ENCODE measurements at places on chromosomes 3 and 15. TPM values are rescaled to one million over a fixed set of nuclear protein-coding genes. Genes with fewer than 3 reads are reported as not detected.
A peak's percentile ranks its signal among the peaks of the same experiment; 100 is the strongest.

The CDHR4 gene
- not detected for total RNA-seq

- H3K4me3 ChIP-seq: no peak overlapping the region
- H3K36me3 ChIP-seq: no peaks in the 10 kb centered on the region
- H3K27ac ChIP-seq: no peak overlapping the region
- no peak for DNase-seq
These were observed 16.5 kb downstream of the GMPS start for GRCh38 chr3:155886915-155887314.

DNA sequence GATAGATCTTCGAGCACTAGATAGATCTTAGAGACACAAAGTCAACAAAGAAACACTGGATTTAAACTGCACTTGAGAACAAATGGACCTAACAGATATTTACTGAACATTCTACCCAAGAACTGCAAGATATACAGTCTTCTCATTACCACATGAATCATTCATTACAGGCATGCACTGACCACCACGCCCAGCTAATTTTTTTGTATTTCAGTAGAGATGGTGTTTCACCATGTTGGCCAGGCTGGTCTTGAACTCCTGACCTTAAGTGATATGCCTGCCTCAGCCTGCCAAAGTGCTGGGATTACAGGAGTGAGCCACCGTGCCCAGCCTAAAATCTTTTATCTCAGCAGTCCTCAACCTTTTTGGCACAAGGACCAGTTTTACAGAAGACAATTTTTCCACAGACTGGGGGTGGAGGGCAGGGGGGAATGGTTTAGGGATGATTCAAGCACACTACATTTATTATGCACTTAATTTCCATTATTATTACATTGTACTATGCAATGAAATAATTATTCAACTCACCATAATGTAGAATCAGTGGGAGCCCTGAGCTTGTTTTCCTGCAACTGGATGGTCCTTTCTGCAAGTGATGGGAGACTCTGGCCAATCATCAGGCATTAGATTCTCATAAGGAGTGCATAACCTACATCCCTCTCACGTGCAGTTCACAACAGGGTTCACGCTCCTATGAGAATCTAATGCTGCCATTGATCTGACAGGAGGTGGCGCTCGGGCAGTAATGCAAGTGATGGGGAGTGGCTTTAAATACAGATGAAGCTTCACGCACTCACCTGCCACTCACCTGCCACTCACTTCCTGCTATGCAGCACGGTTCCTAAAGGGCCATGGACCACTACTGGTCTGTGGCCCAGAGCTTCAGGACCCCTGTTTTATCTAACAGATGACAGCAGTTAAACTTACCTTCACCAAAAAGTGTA is 21.7 kb downstream of the CSNK1G1 start:
- peak; percentile 3 for DNase-seq
- H3K27me3 ChIP-seq: no peaks in the 10 kb centered on the region
- H3K36me3 ChIP-seq: no peaks in the 10 kb centered on the region
- peaks cover 6% of the 10 kb centered on the region for H3K4me1 ChIP-seq
- H3K4me3 ChIP-seq: no peak overlapping the region

The RTP1 gene
- total RNA-seq: not detected

DNA sequence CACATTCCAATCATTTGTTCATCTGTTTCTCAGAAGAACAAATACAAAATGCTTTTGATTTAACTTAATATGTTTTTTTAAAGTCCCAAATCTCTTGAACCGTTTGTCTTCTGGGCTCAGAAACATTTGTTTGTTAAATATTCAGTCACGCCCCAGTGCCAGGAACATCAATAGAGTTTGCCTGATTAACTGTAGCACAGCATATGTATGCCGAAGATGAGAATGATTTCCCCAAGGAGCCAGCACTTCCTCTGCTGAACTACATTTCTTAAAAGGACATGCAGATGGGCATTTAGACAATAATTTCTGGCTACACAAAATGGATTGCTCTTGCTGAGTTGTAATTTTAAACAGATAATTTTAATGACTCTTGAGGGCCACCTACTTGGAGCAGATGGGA is 191.6 kb upstream of the FAM3D start:
- no peaks in the 10 kb centered on the region for H3K36me3 ChIP-seq
- no peaks in the 10 kb centered on the region for H3K4me1 ChIP-seq
- DNase-seq: no peak
- no peak overlapping the region for H3K27ac ChIP-seq
- H3K4me3 ChIP-seq: no peak overlapping the region

The SEMA6D gene
- total RNA-seq: not detected

All from CD8-positive, alpha-beta memory T cell (primary cell).